ENCODE measurements at places on chromosomes 1 and 21.

DNA sequence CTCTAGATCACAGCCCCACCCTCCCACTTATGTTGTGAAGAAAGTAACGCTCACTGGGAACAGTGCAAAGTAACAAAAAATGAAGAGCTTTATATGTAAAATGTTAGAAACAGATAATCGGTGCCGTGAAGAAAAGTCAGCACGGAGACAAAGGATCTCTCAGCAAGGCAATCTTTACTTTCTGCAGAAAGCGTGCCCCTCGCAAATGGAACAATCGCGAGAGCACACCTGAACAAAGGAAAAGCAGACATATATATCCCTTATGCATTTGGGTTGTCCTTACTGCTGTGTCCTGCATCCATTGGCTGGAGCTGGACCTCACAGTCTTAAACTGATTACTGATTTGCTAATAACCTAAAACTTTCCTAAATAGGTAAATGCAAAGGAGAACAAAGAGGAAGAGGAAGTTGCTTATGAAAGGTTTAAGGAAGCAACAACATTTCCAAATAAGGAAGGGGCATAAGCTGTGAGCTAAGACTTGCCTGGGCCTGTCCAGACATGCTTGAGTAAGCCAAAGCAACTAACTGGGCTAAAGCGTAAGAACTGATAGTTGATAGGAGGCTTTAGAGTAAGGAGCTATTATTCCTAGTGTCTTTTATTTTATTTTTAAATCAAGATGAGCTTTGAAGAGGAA is 89.7 kb downstream of the GTF2B start:
- no peak for DNase-seq

DNA sequence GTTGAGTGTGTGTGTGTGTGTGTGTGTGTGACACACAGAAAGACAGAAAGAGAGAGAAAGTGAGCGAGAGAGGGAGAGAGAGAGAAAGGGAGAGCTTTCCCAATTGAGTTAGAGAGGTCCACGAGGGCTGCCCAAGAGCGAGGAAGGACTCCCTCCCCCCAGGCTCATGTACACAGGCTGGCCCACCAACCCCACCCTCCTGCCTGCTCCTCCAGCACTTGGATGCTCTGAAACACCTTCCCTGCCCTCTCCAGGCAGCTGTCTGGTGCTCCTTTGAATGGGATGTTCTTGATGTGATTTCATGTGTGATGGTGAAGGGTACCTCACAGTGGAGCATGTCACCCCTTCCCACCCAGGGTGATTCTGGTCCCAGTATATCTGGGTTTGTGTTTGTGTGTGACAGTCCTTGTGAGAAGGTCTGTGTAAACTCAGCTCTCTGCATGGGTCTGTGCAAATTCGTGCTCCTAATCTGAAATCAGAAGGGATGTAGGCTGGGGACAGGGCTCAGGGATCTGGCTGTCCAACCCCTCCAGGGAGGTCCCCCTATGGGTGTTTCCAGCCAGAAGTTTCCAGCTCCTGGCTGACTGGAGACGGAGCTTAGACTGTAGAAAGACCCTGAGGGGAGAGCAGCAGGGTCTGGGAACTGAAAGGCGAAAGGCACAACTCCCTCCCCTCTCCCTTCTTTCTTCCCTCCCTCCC is 6.8 kb upstream of the PEAR1 start:
- no peak for DNase-seq

DNA sequence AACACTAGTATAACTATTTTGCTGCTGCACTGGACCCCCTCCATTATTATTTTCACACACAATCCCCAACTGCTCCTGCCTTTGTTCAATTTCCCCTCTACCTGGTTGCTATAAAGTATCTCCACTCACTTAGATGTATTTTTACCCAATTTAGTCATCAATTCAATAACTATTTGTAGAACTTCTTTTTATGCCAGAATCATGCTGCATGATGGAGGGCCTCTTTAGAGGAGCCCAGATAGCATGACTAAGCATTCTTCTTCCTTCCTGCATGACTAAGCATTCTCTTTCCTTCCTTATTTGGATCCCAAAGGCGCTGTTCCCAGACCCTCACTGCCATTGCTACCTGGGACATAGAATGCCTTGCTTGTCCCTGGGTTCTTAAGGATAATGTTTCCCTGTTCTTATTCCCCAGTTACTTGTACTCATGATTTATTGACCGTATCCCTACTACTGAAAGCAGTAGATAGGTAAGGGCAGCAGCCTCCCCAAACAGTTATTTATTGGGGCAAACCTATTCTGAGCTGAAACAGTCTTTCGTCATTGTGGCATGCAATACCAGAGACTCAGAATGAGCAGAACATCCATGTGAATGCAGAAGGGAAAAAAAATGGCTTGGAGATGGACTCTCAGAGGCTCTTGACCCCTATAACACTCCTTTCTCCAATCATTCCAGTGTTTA is 89.3 kb upstream of the AKT3 start:
- DNase-seq, result no peak

DNA sequence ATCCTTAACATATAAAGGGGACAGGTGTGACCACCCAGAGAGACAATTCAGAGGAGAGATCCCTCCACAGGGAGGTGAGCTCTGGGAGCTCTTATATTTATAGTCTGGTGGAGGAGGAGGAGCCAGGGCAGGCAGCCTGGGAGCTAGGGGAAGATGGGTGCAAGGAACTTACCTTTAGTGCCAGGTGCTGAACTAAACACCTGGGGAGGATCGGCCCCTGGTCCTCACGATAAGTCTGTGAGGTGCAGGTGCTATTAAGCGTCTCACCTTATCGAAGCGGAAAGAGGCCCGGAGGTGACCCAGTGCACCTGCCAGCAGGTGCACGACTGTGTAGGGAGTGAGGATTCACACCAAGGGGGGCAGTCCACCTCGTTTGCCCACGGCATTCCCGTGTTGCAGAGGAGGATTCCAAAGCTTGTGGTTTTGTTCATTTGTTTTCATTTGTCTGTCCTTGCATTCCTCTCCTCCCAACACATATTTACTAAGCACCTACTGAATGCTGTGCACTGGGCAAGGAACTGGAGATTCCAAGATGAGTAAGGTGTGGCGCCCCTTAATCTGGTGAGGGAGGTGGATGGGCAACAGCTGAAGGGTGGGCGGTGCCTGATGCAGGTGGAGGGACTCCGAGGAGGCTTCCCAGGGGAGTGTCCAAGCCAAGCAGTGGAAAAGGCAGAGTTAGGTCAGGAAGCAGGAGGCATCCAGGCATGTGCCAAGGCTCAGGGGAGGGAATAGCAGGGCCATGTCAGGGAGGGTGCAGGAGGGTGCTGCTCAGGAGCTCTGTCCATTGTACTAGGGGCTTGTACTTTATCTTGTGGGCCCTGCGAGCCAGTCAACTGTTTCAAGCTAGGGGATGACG is 11.5 kb downstream of the ARHGEF10L start:
- no peak for DNase-seq

GRCh38 chr1:169692756-169693460 is 18.5 kb downstream of the SELL start:
- DNase-seq, result no peak

DNA sequence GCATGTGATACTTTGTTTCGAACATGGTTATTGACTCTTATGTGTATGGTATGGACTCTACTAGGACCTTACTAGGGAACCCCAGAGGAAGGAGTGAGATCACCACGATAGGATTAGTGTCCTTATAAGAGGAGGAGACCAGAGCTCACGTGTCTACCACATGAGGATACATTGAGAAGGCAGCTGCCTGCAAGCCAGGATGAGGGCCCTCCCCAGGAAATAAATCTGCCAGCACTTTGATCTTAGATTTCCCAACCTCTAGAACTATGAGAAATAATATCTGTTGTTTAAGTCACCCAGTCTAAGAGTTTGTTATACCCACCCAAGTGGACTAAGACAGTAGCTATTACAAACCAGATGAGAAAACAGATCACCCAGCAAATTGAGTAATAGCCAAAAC is 559.3 kb upstream of the USP24 start:
- DNase-seq, result no peak

GRCh38 chr21:25639551-25640201 is 618 bp downstream of the JAM2 start:
- peak; percentile 89 for DNase-seq

- no peak for DNase-seq
Observed at GRCh38 chr1:97308131-97308530, 586.5 kb downstream of the PTBP2 start.

GRCh38 chr1:177873238-177873637 is 96.6 kb downstream of the SEC16B start:
- DNase-seq, result no peak

- no peak for DNase-seq
Observed at GRCh38 chr21:29939924-29940275, at the start of gene GRIK1. Gene GRIK1 (minus strand): TSS chr21:29939996.

- no peak for DNase-seq
Observed at GRCh38 chr1:212593821-212594251, 14.7 kb upstream of the ATF3 start.

DNA sequence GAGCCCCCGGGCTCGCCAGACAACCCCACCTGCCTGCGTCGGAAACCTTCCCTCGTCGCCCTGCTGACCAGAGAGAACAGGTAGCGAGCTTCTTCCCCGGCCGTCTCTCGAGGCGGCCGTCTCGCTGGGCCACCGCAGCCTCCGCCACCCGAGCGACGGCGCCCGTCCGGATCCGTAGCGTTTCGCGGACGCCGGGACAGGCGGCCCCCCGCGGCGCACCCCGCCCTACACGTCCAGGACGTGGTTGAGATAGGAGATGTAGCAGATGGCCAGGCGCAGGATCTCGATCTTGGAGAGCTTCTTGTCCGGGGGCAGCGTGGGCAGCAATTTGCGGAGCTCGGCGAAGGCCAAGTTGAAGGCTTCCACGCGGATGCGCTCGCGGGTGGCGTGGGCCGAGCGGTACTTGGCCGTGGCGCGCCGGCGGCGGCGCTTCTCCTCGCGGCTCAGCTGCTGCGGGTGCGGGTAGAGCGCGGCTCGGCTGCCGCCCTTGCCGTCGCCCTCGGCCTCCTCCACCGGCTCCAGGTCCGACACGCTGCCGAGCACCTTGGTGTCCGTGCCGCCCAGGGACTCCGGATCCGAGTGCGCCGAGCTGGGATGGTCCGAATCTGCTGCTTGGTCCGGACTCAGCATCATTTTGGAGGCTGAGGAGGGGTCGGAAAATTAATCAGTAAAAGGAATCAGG is 3.0 kb downstream of the NHLH2 start:
- no peak for DNase-seq

- no peak for DNase-seq
Observed at GRCh38 chr1:923991-924655, 400 bp downstream of the SAMD11 start.

DNA sequence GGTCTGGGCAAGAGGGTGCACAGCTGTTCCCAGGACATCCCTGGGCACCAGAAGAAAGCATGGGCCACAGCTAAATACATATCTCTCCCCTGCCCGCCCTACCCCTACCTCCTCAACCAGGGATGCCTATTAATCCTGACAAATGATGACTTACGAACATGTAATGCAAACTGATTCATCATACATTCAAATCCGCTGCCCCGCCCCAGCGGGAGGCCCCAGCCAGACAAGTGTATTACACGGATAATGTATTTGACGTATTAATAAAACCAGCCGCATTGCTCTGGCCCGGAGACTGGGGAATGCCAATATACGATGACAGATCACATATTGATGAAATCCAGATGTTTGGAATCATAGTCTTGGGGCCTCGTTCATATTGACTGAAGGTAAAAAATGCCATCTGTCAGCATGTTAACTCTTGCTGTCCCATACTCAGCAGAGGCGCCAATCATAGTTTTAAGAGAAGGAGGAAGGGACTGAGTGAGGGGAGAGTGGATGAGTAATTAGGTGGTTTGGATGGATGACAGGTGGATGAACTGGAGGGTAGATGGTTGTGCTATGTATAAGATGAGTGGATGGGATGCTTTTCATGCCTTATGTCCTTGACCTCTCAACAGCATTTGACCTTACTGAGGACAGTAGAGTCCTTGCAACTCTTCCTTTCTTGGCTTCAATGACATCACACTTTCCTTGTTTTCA is 68.2 kb downstream of the TMEM53 start:
- DNase-seq, result no peak

DNA sequence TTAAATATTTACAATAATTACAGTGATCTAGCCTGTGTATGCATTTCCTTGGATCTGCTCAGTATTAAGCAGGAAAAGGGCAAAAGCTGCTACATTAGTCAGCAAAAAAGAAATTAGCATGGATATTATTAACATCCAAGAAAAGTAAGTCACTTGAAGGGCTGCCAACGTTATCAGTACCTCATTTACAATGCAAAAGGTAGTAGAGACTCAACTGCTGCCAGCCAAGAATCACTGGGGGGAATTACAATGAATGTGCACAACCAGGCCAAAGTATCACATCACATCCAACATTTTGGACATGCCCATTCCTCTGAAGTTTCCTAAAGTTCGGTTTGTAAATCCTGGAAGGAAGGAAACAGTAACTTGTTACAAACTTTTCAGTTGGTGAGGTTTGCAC is 1.9 kb downstream of the CNN3 start:
- no peak for DNase-seq

- no peak for DNase-seq
Observed at GRCh38 chr1:26822737-26823395, 3.6 kb upstream of the ZDHHC18 start.

DNA sequence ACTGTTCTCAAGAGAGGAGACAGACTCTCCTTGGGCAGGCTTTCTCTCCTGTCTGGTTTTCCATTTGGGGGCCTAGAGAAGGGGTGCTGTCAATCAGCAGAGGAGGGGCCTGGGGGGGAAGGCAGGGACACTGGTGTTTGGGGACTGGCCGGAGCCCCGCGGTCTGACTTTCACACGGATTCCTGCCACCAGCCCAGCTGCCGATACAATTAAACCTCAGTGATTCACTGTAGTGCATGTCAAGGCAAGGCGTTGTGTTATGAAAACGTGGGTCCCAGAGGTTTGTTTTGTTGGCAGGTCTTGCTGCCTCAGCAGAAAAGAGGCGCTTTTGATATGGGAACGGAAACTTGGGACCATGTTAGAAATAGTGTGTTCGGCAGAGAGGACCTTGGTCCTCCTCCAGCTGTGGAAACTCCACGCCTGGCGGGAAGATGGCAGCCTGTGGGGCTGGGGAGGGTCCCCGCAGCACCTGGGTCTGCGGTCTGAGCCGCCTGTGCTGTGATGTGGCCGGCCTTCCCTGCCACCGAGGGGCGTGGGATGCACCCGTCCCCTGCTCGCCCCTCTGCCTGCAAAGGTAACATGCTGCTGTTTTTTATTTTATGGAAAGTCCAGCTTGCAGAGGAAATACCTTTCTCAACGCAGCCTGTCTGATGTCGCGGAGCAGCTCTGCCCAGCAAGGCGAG is 47.6 kb downstream of the SPSB1 start:
- no peak for DNase-seq

- DNase-seq, result peak; percentile 34
Observed at GRCh38 chr1:5554111-5554510, 438.1 kb downstream of the NPHP4 start.

Data from vagina (tissue), 2 donors.